Activated CD4-positive, alpha-beta memory T cell treated with anti-CD3 and anti-CD28 coated beads for 36 hours (primary cell): ENCODE measurements at places on chromosomes 7 and 10. TPM values are rescaled to one million over a fixed set of nuclear protein-coding genes. Genes with fewer than 3 reads are reported as not detected.

DNA sequence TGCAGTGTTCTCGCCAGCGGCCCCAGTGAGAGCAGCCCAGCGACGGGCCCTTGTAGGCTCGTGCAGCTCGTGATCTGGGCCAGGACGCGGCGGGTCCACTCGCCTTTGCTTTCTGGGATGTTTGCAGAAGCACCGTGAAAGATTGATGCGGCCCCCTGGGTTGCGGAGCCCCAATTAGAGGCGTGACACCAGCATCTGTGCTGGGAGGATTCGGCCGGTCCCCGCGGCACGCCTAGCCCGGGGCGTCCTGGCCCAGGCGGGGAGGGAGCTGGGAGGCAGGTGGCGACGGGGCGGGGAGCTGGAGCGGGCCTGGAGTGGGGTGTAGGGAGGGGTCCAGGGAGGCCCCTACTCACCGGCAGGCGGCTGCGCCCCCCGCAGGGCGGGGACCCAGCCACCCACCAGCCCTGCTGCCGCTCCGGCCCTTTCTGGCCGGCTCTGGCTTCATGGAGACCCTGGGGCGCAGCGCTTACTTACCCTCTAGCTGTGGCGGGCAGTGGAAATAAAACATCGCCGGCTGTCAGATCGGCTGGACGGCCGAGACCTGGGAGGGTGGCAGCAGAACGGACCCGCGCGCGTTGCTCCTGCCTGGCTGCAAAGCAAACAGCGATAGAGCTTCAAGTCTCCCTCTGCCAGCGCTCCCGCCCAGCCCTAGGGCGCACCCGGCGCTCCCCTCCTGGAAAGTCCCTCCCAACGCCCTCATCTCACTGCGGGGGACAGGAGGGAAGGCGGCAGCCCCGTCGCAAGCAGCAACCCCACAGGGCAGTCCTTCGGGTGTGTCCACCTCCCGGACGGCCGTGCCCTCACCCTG, 752 bp downstream of the DRGX start:
- no peak for DNase-seq

- no peak for DNase-seq
Observed at GRCh38 chr7:35596061-35596460, 98.9 kb downstream of the HERPUD2 start.

GRCh38 chr10:22629126-22629525, 85.3 kb downstream of the PIP4K2A start:
- DNase-seq, result no peak

GRCh38 chr10:102705531-102705930, 8.7 kb downstream of the ARL3 start:
- DNase-seq, result no peak

- no peak for DNase-seq
Observed at GRCh38 chr7:85164376-85164775, 22.5 kb downstream of the SEMA3D start.

DNA sequence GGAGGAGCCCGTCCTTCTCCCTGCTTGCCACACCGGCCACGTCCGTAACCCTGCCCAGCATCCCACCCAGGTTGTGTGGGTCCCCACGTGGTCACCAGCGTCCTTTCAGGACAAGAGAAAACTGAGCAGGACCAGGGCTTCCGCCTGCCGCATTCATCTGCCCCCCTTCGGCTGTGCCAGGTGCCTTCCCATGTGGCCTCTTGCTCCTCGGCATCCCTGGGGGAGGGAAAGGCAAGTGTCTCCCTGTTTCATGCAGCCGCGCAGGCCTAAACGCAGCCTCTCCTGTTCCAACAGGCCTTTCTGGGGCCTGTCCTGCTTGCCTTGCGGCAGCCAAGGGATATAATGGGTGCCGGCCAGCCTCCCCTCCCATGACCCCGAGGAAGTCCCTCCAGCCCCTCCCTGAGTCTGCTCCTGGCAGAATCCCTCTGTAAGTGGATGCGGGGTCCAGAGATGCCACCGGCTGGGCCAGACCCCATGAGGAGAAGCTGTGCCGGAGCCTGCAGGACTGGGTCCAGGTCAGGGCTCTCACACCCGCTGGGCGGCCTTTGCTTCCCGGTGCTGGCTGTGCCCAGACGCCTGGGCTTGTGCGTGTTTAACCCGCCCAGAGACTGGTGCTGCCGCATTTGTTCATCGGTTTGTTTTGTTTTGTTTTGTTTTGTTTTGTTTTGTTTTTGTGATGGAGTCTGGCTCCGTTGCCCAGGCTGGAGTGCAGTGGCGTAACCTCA, 23.1 kb downstream of the SHH start:
- no peak for DNase-seq

GRCh38 chr7:129886818-129887186, 66.0 kb downstream of the UBE2H start:
- DNase-seq, result no peak

- DNase-seq, result peak; percentile 22
Observed at GRCh38 chr10:124545351-124546054, 83.9 kb downstream of the LHPP start.

- DNase-seq, result no peak
Observed at GRCh38 chr10:60208676-60209269, 180.9 kb downstream of the ANK3 start.

DNA sequence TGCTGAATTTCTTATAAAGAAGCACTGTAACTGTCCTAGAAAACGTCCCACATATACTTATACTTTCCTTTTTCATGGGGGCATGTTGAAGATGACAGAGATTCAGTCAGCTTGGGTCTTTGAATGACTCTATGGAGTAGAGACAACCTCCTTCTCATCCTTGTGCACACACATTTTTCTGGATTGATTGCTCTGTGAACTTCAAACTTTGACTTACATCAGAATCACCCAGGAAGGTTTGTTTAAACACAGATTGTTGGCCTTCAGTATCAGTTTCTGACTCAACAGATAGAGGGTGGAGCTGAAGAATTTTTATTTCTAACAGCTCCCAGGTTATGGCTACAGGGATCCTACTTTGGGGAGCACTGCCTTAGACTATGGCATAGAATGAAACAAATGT, 97.6 kb upstream of the DGKB start:
- no peak for DNase-seq

DNA sequence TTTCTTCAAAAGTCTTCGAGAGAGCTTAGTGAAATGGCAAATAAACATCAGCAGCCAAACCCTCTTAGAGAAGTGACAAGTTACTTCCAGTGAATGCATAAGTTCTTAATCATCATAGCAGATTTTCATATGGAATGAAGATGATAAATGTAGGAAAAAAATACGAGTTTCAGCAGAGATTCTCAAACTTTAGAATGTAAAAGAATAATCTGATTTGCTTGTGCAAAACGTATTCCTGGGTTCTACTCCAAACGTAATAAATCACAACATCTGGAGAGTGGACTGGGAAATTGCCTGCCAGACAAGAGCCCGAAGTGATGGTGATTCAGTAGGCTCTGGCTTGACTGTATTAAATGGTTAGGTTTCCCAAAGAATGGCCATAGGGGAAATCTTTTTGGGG, 62.2 kb downstream of the AKR1E2 start:
- no peak for DNase-seq

DNA sequence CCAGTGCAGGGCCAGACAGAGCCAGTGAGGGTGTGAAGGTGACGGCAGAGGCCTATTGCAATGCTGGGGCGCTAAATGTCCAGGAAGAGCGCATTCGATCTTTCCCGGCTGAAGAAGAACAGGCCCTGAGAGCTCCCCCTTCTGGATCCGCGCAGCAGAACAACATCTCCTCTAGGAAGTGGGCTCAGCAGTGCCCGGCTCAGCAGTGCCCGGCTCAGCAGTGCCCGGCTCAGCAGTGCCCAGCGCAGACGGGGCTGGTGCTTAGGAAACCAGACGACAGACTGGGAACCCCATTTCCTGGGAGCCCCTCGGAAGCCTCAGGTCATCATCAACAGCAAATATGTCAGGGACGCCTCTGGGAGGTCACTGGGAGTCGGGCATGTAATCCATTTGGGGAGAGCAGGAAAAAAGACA, 4.7 kb upstream of the NOS3 start:
- peak; percentile 73 for DNase-seq

DNA sequence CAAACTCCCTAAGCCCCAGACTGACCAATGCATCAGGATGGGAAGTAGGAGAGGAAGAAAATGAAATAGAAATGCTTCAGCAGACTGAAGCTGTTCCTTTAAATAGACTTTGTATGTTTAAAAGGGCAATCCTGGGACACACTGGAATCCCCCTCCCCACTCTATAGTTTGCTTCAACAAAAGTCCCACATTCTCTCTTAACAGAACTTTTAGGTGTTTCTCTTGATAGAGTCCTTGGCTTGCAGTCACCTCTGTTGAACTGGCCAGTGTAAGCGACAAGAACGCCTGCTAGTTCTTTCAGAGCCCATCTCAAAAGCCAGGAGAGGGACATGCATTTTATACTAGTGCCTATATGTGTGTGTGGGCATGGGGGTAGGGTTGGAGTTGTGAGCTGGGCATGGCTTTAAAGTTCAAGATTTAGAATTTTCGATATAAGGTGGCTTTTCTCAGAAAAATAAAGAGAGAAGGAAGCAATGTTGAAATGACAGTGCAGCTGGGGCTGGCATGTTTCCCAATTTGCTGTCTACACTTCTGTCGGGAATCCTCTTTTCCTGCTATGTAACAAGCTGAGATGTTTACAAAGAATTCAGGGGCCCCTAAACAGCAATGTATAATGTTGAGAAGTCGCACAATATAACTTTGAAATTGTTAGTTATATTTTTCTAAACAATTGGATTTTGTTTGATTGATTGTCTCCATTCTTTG, 2.1 kb downstream of the TBX20 start:
- DNase-seq, result no peak

GRCh38 chr7:80960244-80960795, 41.5 kb upstream of the SEMA3C start:
- no peak for DNase-seq

DNA sequence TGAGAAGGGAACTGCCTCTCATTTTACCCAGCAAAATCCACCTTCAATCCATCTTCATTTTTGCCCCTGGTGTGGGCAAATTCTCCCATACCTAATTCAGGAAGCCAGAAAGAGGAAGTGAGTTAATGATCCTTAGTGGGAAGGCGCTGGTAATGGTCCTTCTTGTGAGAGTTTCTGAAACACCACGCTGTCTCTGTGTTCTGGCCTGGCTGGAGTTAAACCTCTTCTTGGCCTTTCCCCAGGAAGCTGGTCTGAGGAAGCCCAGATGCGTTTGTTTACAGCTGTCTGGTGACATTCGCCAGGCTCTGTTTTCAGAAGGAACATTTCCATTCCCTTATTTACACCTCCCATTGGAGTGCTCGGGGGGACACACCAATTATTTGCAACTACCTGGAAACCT, 24.3 kb downstream of the HTRA1 start:
- no peak for DNase-seq

- no peak for DNase-seq
Observed at GRCh38 chr10:130934293-130935127, 377.0 kb downstream of the TCERG1L start.

GRCh38 chr10:132603851-132604533, 66.4 kb downstream of the INPP5A start:
- DNase-seq, result no peak

- DNase-seq, result peak; percentile 70
Observed at GRCh38 chr10:93062514-93063143, 2.0 kb downstream of the CYP26C1 start.

- no peak for DNase-seq
Observed at GRCh38 chr7:2224934-2225333, 7.8 kb downstream of the MAD1L1 start.

- DNase-seq, result no peak
Observed at GRCh38 chr7:66429498-66430163, 199.1 kb upstream of the KCTD7 start.

DNA sequence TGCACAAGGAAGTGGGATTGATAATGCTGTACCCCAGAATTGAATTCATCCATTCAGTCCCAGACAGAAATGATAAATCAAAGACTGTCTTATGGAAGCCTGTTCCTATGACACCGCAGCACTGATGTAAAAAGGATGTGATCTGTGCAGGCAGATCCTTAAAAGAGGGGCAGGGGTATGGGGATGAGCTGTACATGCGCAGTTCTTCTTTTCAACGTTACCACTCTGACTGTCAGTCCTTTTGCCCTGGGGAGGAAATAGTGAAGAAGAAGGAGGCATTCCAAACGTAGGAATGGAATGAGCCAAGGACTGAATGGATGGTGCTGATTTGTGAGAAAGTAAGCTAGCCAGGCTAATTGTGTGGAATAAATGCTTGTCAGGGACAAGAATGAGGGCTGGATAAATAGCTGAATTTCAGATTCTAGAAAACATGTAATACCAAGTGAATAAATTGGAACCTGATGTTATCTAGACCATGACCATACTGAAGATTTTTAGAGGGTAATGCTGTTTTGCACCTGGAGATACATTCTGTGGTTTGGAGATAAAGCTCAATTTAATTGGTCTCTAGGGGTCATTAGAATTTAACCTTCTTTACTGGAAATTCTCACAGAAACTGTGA, 509.3 kb downstream of the SORCS3 start:
- DNase-seq, result no peak

DNA sequence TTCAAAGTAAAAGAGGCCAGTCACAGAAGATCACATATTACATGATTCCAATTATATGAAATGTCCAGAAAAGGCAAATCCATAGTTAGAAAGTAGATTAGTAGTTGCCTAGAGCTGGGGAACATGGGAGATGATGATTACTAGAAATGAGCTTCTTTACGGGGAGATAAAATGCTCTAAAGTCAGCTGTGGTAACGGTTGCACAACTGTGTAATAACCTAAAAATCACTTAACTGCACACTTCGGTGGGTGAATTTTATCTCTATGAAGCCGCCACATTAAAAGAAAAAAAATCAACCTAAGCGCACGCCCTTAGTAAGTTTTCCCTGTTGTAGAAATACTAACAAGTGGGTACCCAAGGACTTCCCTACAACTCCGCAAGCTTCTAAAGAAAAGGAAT, 15.9 kb downstream of the XRCC2 start:
- DNase-seq, result no peak

The NKX2-3 gene
- not detected for total RNA-seq

The GIMAP6 gene
- 30.2 TPM for total RNA-seq

The ASAH2B gene
- 3.1 TPM for total RNA-seq

The HYAL4 gene
- total RNA-seq, result 0.34 TPM

The LRRD1 gene
- not detected for total RNA-seq

The PRSS37 gene
- not detected for total RNA-seq

The LMTK2 gene
- total RNA-seq, result 10.8 TPM

The HMX3 gene
- total RNA-seq, result 0.19 TPM

The GDF2 gene
- total RNA-seq, result not detected

The COG5 gene
- total RNA-seq, result 40.7 TPM

The STK31 gene
- total RNA-seq, result not detected
